ENCODE measurements at places on chromosomes 1 and 21.

- DNase-seq = no peak
Observed at GRCh38 chr1:232682248-232682647, 52.3 kb upstream of the SIPA1L2 start.

DNA sequence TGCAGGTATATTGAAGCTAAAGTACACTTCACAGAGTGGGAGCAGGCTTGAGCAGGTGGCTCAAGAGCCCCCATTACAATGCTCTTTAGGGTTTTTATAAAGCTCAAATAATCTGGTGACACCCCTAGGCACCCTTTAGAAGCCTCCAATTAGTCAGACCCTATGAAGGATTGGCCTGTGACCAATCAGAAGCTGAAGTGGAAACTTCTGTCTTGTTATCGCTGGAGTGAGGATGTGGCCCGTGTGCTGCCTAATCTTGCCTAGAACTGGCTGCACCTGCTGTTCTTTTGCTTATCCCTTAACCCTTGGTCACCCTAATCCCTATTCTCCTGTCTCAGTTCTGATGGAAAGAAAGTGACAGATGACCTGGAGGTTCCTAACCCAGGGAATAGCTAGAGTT is 70.8 kb upstream of the ABCG1 start:
- no peak for DNase-seq

GRCh38 chr1:152182944-152183361 is 23.9 kb upstream of the RPTN start:
- peak; percentile 68 for DNase-seq

DNA sequence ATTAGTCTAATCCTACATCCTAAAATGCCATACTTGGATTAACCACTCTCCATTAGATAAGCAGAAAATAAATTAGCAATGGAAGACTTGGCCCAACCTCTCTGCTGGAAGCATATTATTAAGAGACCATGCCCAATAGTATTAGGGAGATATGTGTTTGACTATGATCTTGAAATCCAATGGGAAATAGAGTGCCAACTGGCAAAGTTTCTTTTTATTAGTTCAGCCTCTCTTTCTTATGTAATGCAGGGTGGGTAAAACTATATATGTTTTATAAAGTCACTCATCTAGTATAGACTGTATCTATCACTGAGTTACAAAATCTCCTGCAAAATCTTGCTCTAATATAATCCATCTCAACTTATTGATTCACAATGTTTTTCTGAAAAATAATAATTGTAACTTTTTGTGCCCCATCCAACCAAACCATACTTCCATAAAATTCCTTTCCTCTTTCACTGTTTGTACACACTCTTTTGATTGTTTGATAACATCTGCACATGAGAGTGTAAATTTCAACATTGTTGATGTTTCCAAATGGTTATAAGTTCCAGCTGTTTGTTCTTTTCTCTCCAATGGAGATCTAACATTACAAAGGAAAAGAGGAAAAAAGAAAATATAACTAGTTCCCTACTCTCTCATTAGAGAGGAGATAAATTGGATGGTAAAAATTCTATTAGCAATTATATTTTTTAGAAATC is 408.1 kb upstream of the ADGRL2 start:
- no peak for DNase-seq

DNA sequence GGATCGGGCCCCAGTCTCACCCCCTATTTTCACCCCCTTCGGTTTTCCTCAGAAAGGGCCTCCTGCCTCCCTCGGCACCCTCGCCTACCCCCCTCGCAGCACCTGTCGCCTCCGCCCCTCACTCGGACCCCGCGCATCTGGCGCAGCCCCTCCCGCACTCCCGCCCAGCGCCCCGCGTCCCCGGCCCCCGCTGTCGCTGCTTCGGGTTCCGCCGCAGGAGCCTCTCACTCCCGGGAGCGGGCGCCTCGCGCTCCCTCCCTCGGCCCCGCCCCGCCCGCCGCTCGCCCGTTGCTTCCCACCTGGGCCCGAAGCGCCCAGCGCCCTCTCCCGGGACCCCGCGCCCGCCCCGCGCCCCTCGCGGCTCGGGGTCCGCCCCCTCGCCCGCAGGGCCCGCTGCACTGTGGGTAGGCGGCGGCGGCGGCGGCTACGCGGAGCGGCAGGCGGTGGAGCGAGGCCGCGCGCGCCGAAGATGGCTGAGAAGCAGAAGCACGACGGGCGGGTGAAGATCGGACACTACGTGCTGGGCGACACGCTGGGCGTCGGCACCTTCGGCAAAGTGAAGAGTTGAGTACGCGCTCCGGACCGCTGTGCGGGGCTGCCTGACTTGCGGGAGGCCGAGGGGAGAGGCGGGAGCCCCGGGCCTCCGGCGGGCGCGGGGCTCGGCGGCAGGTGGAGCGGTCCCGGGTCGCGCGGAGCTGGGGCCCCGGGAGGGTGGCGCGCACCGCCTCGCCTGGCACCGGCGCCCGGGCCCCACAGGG is at the start of gene PRKAA2:
PRKAA2 (plus strand) TSS at position 396 of the 758 bp plus-strand sequence; CDS start at position 470, 74 bp downstream.
- DNase-seq = peak; percentile 26

GRCh38 chr21:31509194-31510017 is 150.1 kb upstream of the SOD1 start:
- no peak for DNase-seq

DNA sequence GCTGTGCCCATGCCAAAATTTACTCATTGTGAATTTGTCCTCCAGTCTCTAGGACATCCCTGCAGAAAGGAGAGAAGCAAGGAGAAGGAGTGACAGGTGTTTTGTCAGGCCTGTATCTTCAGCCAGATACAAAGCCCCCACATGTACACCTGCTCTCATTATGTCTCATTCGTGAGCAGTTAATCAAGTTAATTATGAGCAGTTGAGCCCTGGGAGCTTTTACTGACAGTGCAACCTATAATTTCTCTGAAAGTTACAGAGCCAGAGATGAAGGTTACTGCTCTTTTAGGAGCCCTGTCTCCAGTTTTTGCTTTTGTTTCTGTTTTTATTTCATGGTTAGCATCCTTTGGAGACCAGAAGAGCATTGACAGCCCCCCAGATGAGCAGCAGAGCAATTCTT is 5.0 kb upstream of the ILDR2 start:
- no peak for DNase-seq

Data from AG08395 (cell line).